Stomach (tissue), 19 donors: ENCODE measurements at places on chromosomes 2 and 18. TPM values are rescaled to one million over a fixed set of nuclear protein-coding genes. Genes with fewer than 3 reads are reported as not detected.
A peak's percentile ranks its signal among the peaks of the same experiment; 100 is the strongest.

Gene CACNB4
- 0.58 TPM for total RNA-seq

Gene GAL3ST2
- total RNA-seq, result not detected

Gene TTN
- total RNA-seq, result 12.8 TPM

Gene NPPC
- not detected for total RNA-seq

- no peak for DNase-seq
Observed at GRCh38 chr18:69737851-69738250, 209.8 kb downstream of the CD226 start.

- DNase-seq, result peak; percentile 28
Observed at GRCh38 chr2:100011272-100011731, 131.1 kb downstream of the AFF3 start.

GRCh38 chr18:76967721-76968472 lies 145.5 kb downstream of the ZNF236 start:
- no peak for DNase-seq

Gene SRD5A2
- total RNA-seq, result not detected

DNA sequence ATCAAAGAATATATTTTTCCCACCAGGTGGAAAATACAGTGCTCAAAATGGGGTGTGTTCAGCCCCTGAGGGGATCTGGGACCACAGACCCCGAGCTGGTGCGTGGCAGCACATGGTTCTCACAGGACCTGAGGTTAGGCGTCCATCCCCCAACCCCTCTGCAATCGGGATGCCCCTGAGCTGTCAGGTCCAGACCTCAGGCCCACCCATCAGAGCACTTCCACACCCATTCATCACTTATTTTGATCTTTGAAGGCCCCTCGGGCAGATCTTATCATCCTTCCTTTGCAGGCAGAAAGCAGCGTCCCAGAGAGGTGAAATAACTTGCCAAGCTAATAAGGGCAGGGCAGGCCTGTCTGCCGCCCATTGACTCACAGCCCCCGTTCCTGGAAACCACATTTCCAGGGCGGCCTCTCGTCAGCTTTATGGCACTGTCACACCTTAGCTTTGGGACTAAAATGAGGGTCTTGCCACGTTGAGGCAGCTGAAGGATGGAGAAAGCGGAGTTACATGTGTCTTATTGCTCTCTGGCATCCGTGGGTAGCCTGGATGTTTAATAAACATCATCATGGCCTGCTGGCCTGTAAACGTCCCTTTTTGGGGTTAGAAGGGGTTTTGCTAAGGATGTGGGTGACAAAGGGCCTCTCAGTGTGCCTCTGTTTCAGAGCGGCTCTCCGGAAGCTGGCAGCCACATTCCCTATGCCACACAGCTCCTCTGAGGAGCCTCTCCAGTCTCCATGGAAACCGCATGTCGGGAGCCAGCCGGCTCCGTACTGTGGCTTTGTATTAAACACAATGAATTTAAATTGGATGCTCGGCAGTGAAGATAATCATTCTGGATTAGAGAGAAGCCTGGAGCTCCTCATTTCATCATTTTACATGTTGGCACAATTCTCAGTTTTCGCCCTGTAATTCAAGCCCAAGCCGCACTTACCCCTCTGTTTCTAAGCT lies 58.3 kb upstream of the MAPRE3 start:
- DNase-seq, result peak; percentile 64

- no peak for DNase-seq
Observed at GRCh38 chr2:28286678-28287077, 106.0 kb upstream of the FOSL2 start.

Gene SLC16A14
- not detected for total RNA-seq

Gene NETO1
- 8.8 TPM for total RNA-seq

- DNase-seq, result no peak
Observed at GRCh38 chr2:104501342-104501741, 352.6 kb upstream of the POU3F3 start.

DNA sequence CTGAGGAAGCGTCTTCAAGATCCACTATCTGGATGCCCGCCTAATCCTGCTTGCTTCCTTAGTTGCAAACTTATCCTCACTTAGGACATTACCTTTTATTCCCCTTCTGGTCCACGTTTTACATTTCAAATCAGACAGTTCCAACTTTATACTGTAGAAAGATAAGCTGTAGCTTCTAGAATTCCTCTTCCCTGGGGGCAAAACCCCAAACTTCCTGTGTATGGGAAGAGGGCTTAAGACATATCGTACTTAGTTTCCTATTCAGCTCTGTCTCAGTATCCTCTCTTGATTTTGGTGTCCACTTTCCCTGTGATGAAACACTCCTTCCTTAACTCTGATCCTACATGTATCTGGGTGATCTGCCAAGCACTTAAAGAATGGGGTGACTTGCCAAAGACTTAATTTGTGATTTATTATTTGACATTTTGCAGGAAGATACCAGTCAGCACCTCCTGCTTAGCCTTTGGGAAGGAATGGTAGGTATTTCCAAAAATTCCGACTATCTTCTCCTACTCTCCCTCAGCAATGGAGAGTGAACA lies 245.2 kb downstream of the CDCA7 start:
- no peak for DNase-seq
